ENCODE measurements at places on chromosomes 16 and 17.

- no peak for DNase-seq
Observed at GRCh38 chr17:80838311-80839025, 153.2 kb upstream of the CHMP6 start.

DNA sequence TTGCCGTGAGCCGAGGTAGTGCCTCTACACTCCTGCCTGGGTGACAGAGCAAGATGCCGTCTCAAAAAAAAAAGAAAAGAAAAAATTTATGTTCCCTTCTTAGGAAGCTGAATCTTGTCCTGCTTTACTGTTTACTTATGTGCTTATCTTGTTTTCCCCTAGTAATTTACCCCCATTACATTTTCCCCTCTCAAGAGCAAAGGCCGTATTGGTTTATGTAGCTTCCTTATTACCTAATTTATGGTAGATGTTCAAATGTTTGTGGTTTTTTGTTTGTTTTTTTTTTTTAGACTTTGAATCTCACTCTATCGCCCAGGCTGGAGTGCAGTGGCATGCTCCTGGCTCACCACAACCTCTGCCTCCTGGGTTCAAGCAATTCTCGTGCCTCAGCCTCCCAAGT lies 10.3 kb upstream of the SLC52A1 start:
- DNase-seq = no peak

DNA sequence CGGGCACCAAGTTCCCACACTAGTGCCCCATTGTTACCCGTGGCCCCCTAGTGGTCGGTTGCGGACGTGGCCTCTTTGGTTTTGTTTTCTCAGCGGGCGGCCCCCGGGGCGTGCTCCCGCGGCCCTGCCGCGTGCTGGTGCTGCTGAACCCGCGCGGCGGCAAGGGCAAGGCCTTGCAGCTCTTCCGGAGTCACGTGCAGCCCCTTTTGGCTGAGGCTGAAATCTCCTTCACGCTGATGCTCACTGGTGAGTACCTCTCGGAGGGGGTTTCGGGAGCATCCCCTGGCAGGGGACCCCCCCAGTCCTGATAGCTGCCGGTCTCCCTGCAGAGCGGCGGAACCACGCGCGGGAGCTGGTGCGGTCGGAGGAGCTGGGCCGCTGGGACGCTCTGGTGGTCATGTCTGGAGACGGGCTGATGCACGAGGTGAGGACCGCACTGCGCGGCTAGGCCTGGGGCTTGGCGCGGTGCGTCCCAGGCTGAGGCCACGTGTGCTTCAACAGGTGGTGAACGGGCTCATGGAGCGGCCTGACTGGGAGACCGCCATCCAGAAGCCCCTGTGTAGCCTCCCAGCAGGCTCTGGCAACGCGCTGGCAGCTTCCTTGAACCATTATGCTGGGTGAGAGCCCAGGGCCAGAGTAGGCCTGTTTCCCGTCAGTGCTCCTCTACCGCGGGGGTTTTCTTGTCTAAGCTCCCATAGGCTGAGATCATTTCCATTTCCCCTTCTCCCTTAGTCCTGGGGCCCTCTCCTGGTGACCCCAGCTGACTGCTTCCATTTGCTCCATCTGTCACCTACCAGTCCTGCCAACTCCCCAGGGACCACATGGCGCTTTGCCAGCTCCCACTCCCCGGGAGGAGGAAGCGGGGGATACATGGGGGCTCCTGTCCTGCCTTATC lies 1.7 kb downstream of the SPHK1 start:
- DNase-seq = no peak

DNA sequence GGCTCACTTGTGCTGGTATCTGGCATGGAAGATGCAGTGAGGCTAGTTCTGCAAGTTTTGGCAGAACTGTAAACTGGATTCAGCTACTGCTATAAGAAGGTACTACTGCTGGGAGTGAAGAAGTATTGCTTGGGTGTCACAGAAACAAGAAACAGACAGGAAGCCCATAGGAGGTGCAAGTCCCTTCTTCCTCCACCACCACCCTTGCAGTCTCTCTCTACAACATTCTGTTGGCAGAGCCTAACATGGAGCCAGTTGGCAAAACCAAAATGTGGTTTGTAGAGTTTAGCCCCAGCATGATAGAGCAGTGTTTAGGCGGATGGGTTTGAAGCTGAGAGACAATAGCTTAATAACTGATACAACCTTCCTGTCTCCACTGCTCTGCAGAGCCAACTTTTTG lies 72.6 kb downstream of the NLK start:
- DNase-seq = no peak

DNA sequence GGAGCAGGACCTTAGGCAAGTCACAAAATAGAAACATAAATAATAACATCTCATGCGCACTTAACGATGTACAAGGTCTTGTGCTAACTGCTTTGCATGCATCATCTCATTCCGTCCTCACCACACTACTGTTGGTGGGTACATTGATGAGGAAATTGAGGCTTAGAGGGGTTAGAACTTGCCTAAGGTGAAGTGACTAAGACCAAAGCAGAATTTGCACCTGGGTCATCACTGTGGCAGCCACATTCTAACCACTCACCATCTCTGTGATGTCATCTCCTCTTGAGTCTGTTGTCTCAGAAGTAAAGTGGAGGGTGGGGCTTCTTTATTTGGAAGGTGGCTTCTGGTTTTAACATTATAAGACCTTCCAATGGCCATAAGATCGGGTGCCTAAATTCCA lies 20.4 kb upstream of the TRIM25 start:
- DNase-seq = no peak
